ENCODE measurements at places on chromosomes 11 and 22.

- no peak for DNase-seq
Observed at GRCh38 chr11:36008584-36008983, 64.7 kb downstream of the LDLRAD3 start.

DNA sequence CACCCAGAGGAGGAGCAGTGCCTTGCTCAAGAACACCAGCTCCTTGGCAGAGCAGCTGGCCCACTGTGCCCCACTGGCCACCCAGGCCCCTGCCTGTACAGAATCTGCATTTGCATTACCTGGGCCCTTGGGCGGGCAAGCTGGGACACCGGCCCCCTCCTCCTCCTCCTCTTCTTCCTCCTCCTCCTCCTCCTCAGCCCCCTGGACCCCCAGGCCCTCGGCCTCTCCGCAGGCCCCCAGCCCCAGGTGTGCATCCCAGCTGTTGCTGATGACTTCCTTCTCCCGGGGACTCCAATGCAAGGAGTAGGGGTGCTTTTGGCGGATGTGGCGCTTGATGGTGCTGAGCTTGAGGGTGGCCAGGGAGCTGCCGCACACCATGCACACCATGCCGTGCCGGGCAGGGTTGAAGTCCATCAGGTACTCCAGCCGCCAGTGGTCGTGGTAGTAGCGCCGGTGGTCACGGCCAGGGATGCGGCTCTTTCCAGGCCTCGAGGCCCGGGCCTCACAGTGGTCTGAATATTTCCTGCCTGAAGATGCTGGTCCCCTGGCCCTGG is 2.8 kb downstream of the ZFTA start:
- no peak for DNase-seq

GRCh38 chr11:68150037-68150436 is 28.8 kb upstream of the CHKA start:
- DNase-seq: no peak

DNA sequence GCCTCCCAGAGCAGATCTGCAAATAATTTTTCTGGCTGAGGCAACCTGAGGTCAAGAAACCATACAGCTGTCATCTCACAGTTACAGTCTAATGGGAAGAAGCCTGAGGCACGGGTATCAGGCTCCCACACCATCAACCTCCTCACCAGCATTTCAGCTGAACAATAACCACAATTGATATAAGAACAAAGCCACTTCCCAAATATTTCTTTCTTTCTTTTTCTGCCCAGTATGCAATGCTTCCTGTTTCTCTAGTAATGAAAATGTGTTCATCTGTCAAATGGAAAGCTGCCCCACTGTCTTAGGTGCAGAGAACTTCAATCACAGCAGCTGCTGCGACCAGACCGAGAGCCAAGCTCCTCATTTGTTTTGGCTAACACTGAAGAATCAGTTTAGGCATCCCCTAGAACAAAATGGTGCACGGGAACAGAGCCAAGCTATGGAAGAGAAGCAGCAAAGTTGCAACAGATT is 108.4 kb downstream of the BLID start:
- DNase-seq: no peak

GRCh38 chr11:74072721-74073120 is 63.8 kb upstream of the UCP3 start:
- DNase-seq: no peak

- DNase-seq: no peak
Observed at GRCh38 chr11:67698247-67698646, 23.8 kb upstream of the ALDH3B2 start.

DNA sequence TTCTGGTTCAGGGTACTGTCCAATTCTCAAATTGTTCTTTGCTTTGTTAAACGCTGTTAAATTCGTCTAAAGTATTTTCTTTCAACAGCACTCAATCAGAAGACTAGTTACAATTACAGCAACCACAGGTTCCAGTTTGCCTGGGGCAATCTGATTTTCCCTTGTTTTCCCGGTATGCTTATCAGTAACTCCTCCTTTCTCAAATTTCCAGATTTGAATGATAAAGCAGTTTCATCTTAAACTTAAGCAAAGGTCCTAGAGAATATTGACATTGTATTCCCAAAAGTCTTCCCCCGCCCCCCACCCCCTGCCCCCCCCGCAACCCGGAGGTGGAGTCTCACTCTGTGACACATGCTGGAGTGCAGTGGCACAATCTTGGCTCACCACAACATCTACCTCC is 10.5 kb upstream of the USP28 start:
- DNase-seq: no peak

DNA sequence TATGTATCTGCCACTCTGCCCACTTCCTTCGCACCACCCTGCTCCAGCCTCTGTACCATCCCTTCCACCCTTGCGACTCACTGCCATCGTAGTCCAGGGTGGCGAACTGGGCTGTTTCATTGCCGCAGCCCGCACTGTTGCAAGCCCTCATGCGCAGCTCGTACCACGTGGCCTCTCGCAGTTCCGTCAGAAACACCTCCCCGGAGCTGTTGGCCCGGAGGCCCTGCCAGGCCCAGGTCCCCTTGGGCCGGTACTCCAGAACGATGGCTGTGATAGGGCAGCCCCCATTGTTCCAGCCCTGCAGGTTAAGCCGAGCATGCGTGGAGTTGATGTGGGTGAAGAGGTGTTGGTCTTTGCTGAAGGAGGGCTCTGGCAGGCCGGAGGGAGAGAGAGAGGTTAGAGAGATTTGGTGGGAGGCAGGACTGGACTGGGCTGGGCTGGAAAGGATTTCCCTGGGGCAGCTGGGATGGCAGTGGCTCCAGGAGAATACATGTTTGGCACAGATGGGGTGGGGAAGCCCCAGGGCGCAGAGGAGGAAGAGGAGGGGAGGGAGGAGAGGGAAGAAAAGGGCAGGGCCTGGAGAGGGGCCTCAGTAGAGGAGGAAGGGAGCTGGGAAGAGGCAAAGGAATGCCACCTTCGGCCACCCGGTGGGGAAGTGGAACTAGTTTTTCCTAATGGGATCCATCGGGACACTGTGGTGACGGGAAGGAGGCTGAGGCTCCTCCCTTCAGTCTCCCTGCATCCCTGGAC is 109.6 kb downstream of the CEP164 start:
- DNase-seq: no peak

DNA sequence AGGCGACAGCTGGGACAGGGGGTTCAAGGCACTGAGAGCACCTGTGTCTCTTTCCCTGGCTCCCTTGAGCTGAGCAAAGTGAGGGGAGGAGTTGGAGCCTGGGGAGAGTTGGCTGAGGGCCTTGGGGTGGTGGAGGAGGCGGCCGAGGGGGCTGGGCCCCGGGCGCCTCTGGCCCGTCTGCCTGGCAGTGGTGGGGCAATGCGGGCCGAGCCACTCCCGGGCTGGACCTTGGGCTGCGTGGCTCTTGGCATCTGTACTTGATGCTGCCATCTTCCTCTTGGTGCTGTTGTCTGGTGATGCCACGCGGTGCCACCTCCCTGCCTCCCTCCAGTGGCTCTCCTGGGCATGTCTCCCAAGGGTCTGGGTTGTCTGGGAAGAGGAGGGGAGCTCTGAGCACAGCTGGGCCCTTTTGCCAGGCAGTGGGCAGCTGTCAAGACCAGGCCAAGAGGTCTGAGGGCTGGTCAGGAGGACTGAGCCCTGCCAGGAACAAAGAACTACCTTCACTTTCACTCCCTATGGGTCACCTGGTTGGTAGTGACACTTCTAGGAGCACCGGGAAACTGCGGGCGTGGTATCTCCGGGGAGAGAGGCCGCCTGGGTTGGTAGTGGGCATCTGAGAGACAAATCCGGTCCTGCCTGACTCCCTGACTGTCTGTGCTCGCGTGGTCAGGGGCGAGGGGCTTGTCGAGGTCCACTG is 1.3 kb downstream of the GRIK4 start:
- DNase-seq: no peak

GRCh38 chr11:77778549-77778948 is 42.0 kb downstream of the RSF1 start:
- no peak for DNase-seq

DNA sequence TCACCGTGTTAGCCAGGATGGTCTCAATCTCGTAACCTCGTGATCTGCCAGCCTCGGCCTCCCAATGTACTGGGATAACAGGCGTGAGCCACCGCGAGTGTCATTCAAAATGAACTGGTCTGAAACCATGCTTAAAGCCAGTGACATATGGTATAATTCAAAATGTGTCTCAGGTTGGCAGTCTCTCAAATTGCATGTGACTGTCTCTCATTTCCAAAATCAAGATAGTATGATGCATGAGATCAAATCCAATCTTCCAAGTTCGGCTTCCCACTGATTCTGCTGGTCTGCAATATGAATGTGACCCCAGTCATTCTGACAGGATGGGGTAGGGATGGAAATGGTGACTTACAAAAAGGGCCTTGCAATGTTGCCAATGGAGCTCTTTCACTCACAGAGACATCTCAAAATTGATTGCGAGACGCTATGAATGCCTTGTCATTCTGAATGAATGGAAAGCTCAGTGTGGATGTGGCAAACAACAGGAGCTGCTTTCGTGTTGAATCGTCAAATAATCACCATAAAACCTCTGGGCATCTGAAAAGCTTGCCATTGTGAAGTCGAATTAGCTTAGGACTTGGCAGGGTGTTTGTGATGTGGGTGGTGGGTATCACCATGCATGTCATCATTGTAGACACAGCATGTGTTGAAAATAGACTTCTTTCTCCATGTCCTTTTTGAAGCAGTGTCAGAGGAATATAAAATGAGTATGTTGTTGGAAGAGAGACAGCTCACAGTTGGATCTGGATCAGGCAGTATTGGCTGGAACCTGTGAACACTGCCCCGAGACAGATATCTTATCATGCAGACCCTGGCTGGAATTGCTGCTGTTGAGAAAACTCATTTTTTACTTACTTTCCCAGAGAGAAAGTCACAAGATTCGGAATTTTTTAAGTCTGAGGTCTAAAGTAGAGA is 12.2 kb downstream of the SLN start:
- DNase-seq: no peak

- DNase-seq: no peak
Observed at GRCh38 chr22:46511151-46512038, 26.0 kb downstream of the CELSR1 start.

- no peak for DNase-seq
Observed at GRCh38 chr22:39530692-39531331, 1.7 kb downstream of the RPS19BP1 start.

- DNase-seq: no peak
Observed at GRCh38 chr22:34281738-34282137, 361.5 kb upstream of the LARGE1 start.

DNA sequence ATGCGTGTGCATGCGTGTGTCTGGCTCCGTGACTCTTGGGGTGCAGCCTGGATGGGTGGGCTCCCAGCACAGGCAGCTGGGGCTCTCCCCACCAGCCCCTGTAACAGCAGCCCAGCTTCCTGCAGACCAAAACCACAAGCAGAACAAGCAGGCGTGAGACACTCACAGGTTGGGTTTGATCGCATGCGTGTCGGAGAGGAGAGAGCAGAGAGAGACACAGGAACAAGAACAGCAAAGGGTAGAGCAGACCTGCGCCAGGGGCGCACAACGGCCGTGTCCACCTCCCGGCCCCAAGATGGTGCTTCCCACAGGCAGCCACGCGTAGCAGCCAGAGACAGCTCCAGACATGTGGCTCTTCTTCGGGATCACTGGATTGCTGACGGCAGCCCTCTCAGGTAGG is at the start of gene CD6:
Gene CD6 (plus strand): TSS at position 161 of the 400 bp plus-strand sequence. CDS start 186 bp downstream, at position 347.
- DNase-seq: peak; percentile 54

GRCh38 chr11:66268952-66269905 is 790 bp downstream of the RAB1B start:
- no peak for DNase-seq

DNA sequence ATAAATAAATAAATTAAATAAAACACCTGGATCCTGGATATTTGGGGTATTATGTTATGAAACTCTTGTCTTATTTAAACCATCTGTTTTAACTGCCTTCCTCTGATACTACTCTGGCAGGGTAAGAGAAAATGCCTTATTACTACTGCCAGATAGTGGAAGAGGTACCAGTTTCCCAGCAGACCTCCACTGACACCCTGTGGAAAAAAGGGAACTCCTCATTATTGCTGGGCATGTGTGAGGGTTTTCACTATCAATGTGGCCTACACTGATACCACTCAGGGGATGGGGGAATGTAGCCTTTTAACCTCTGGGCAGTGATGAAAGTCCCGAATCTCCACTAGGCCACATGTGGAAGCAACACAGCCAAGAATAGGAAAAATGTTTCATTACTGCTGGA is 121.0 kb downstream of the LUZP2 start:
- no peak for DNase-seq

DNA sequence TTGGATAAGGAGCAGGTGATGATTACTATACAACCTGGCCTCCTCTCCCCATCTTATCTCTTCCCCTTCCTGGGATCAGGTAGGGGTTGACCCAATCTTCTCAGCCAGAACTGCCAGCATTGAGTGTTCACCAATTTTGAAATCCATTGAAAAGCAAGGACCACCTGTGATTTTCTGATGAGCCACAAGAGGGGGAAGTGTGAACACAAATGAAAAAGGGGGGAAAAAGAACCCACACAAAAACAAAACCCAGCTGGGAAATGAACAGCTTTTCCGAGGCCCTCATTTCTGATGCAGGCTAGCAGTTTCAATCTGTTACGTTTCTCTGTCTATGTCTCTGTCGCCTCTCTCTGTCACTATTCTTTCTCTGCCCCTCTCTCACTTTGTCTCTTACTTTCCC is 161.9 kb downstream of the INSC start:
- DNase-seq: no peak

DNA sequence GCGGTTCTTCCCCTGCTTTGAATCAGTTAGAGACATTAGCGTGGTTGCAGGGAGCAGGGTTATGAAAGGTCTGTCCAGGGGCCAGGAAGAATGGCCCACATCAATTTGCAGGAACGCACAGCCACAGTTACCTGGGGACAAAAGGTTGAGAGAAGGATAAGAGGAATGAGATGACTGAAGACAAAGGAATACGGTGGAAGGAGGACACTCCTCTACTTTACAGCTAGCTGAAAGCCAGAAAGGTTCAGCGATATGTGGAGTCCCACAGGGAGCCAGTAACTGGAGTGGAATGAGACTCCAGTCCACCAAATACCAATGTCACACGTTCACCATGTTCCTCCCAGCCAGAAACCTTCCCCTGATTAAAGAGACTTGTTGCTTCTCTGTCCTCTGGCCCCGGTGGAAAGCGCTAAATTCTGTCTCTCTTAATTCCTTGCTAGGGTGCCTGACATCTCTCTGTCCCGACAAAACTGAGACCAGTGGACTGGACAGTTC is 10.7 kb downstream of the XNDC1N start:
- no peak for DNase-seq

DNA sequence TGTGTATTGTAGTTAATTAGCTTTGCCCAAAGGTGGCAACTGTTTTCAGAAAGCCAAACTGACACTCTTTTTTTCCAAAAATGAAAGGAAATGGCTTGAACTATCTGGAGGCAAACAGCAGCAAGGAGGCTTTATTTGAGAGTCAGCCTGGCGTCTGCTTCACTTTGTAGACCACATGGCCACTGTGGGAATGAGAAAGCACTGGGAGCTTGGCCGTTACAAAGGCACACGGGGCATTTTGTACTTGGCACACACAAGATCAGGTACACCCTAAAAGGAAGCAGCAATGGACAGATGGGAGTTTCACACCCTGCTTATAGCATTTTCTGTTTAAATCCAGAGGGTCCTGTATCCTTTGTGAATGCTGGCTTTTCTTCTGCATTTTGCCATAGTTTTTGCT is 126.3 kb downstream of the MPPED2 start:
- DNase-seq: no peak

- DNase-seq: no peak
Observed at GRCh38 chr11:125263268-125263790, 98.8 kb downstream of the PKNOX2 start.

GRCh38 chr11:128941110-128941509 is 1.6 kb downstream of the TP53AIP1 start:
- DNase-seq: no peak

All from T-helper 17 cell (primary cell).